Sigmoid colon (tissue), 7 donors: ENCODE measurements at places on chromosomes 5 and 9. TPM values are rescaled to one million over a fixed set of nuclear protein-coding genes. Genes with fewer than 3 reads are reported as not detected.

Gene DRD1
- total RNA-seq, result not detected

Gene RPP25L
- total RNA-seq, result 29.9 TPM

Gene MARVELD2
- 0.36 TPM for total RNA-seq

Gene NANS
- 26.0 TPM for total RNA-seq

Gene ADAMTS16
- total RNA-seq, result under 0.01 TPM

Gene HABP4
- total RNA-seq, result 20.4 TPM

Gene FLT4
- total RNA-seq, result 16.9 TPM

Gene PLCXD3
- 1.6 TPM for total RNA-seq

Gene ARHGEF28
- 6.4 TPM for total RNA-seq

Gene PIK3R1
- total RNA-seq, result 203 TPM

GRCh38 chr9:133003671-133004090 is 25.2 kb downstream of the GFI1B start:
- H3K4me1 ChIP-seq, result no peaks in the 10 kb centered on the region
- H3K27ac ChIP-seq, result no peak overlapping the region
- DNase-seq, result no peak
- no peaks in the 10 kb centered on the region for H3K36me3 ChIP-seq
- peaks cover 42% of the 10 kb centered on the region for H3K27me3 ChIP-seq

DNA sequence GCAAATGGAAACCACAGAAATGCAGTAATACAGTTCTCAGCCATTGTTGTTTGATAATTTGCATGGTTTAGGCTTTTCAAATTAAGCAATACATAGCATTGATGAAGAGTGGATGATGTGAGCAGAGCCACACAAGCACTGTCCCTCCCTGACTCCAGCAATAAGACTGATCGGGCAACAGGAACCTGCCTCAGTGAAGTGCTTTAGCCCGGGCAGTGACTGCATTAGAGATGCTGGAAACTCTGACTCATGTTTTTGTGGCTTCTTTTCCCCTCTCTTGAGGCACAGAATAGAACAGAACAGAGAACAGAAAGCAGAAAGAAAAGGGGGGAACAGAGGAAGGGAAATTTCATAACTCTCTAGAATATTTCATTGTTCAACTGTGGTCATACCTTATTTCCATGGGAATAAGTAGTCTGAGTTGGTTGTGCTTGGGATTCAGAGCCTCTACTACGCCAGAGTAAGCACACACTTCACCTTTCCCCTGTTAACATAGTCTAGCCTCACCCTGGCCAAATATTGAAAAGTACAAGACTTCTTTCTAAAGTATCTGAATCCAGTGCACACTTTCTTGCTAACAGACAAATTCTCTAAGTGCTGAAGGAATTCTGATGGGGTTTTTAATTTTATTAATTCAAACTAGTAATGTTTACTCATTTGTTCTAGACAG is 164.8 kb upstream of the VCAN start:
- H3K4me1 ChIP-seq, result no peaks in the 10 kb centered on the region
- no peaks in the 10 kb centered on the region for H3K36me3 ChIP-seq
- H3K4me3 ChIP-seq, result no peak overlapping the region
- H3K27ac ChIP-seq, result no peak overlapping the region
- peak; percentile 76 for DNase-seq

- no peak overlapping the region for H3K4me3 ChIP-seq
- no peaks in the 10 kb centered on the region for H3K36me3 ChIP-seq
- H3K27ac ChIP-seq, result peak overlapping the region; percentile 66
- peaks cover 67% of the 10 kb centered on the region for H3K4me1 ChIP-seq
- no peaks in the 10 kb centered on the region for H3K27me3 ChIP-seq
Measured at GRCh38 chr5:117433818-117434217, 859.2 kb upstream of the SEMA6A start.

DNA sequence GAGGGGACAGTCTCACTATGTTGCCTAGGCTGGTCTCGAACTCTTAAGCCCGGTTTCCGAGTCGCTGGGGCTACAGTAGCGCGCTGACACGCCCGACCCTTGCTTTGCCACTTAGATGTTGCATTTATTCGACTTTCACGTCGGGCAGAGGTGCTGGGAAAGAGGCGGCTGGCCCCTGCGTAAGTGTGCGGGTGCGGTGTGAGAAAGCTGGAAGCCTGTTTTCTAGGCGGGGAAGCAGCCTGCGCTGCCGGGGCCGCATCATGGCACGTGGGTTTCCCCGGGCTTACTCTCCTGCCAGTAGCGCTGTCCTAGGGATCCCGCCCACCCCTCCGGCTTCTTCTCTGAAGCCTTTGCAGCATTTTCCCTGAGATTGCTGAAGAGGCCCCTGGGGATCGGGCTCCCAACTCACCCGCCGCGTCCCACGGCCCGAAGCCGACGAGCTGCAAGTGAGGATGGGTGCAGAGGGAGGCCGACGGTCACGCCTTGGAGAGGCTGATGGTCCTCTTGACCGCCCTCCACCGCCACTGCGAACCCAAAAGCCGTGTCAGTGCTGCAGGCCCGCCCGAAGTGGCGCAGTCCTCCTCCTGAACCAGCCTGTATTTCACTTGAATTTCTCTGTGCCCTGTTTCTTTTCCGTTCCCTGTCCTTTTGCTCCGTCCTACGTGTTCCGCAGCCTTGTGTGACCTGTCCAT is 5.8 kb upstream of the TRIM41 start:
- H3K27ac ChIP-seq, result peak overlapping the region; percentile 67
- DNase-seq, result peak; percentile 80
- no peaks in the 10 kb centered on the region for H3K27me3 ChIP-seq
- H3K4me3 ChIP-seq, result peak overlapping the region; percentile 48
- no peaks in the 10 kb centered on the region for H3K36me3 ChIP-seq
- peaks cover 36% of the 10 kb centered on the region for H3K4me1 ChIP-seq

DNA sequence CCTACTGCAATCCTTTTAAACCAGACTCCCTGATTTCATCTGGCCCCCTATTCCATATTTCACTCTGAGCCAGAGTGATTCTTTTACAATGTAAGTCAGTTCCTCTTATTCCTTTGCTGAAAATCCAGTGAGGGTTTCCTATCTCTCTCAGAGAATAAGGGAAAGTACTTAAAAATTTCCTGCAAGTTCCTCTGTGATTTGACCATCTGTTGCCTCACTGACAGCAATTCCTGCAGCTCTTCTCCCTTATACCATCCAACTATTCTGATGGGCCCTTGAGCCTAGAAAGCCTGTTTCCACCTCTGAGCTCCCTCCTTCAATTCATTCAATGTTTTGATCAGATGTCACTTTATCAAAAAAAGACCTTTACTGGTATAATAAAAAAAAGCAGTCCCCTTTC is 317.1 kb upstream of the CCNH start:
- H3K36me3 ChIP-seq, result no peaks in the 10 kb centered on the region
- no peak for DNase-seq
- no peak overlapping the region for H3K27ac ChIP-seq

- no peak overlapping the region for H3K27ac ChIP-seq
- H3K4me1 ChIP-seq, result no peaks in the 10 kb centered on the region
- H3K27me3 ChIP-seq, result no peaks in the 10 kb centered on the region
Measured at GRCh38 chr9:16982780-16983310, 112.4 kb upstream of the BNC2 start.

GRCh38 chr9:113857875-113858274 is 18.2 kb upstream of the ZNF618 start:
- no peak overlapping the region for H3K4me3 ChIP-seq
- H3K27me3 ChIP-seq, result no peaks in the 10 kb centered on the region
- H3K4me1 ChIP-seq, result no peaks in the 10 kb centered on the region

DNA sequence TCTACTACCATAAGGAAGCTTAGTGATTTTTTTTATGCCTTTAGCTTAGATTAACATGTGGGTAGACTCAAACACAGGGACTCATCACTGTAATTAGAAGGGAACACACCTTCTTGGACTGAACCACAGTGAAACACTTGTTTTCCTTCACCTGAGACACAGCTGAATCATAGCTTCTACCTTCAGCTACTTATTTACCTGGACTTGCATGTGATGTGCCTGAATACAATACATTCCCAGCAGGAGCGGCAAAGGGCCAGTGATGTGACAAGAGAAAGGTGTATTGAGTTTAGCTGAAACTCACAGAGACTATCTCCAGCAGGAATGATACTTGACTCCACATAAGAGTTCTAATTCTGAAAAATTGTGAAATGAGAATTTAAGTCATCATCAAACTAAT is 37.8 kb downstream of the GRAMD2B start:
- DNase-seq, result no peak
- no peaks in the 10 kb centered on the region for H3K36me3 ChIP-seq
- H3K4me1 ChIP-seq, result peaks cover 14% of the 10 kb centered on the region
- H3K4me3 ChIP-seq, result no peak overlapping the region

- H3K27ac ChIP-seq, result no peak overlapping the region
- no peaks in the 10 kb centered on the region for H3K27me3 ChIP-seq
- H3K36me3 ChIP-seq, result no peaks in the 10 kb centered on the region
- DNase-seq, result no peak
- H3K4me1 ChIP-seq, result peaks cover 20% of the 10 kb centered on the region
Measured at GRCh38 chr9:100083448-100084127, 15.2 kb downstream of the ERP44 start.

DNA sequence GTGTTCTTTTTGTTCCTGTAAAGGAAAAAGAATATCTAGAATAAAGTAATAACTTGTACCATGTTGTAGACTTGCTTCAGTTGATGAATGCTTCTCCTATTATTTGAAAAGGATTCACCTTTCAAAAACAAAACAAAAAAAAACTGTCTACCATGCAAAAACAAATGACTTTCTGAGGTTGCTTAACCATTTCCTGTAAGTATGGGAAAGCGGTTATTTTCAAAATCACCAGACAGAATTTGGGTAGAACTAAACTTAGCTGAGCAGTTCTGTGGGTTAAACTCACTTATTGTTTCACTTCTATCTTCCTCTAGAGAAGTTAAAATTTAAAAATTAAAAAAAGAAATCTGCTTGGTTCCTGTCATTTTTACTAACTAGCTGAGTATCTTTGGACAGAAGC is 25.2 kb downstream of the LNPEP start:
- H3K36me3 ChIP-seq, result no peaks in the 10 kb centered on the region
- no peaks in the 10 kb centered on the region for H3K27me3 ChIP-seq
- H3K4me3 ChIP-seq, result no peak overlapping the region

- no peak overlapping the region for H3K4me3 ChIP-seq
- no peaks in the 10 kb centered on the region for H3K36me3 ChIP-seq
- H3K27me3 ChIP-seq, result no peaks in the 10 kb centered on the region
- H3K4me1 ChIP-seq, result no peaks in the 10 kb centered on the region
Measured at GRCh38 chr9:118578467-118578866, 790.8 kb downstream of the BRINP1 start.

DNA sequence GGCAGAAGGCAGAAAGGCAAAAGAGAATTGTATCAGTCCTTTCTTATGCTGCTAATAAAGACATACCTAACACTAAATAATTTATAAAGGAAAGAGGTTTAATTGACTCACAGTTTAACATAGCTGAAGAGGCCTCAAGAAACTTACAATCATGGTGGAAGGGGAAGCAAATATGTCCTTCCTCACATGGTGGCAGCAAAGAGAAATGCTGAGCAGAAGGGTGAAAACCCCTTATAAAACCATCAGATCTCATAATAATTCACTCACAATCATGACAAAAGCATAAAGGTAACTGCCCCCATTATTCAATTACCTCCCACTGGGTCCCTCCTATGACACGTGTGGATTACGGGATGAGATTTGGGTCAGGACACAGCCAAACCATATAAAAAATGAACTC is 312.5 kb upstream of the PTGER4 start:
- no peak overlapping the region for H3K4me3 ChIP-seq
- no peaks in the 10 kb centered on the region for H3K4me1 ChIP-seq
- H3K27ac ChIP-seq, result no peak overlapping the region
- DNase-seq, result no peak
- no peaks in the 10 kb centered on the region for H3K27me3 ChIP-seq

- no peak overlapping the region for H3K4me3 ChIP-seq
- H3K4me1 ChIP-seq, result peaks cover 12% of the 10 kb centered on the region
- H3K36me3 ChIP-seq, result no peaks in the 10 kb centered on the region
- peaks cover 3% of the 10 kb centered on the region for H3K27me3 ChIP-seq
- H3K27ac ChIP-seq, result no peak overlapping the region
Measured at GRCh38 chr5:73624888-73625287, 1.1 kb upstream of the ARHGEF28 start.

- DNase-seq, result no peak
- H3K27ac ChIP-seq, result no peak overlapping the region
- H3K36me3 ChIP-seq, result no peaks in the 10 kb centered on the region
- no peaks in the 10 kb centered on the region for H3K4me1 ChIP-seq
Measured at GRCh38 chr9:106326493-106326892, 536.5 kb upstream of the ZNF462 start.

GRCh38 chr5:36236801-36237200 is 4.9 kb downstream of the NADK2 start:
- H3K27ac ChIP-seq, result peak overlapping the region; percentile 99
- H3K4me3 ChIP-seq, result no peak overlapping the region
- H3K4me1 ChIP-seq, result no peaks in the 10 kb centered on the region
- H3K36me3 ChIP-seq, result no peaks in the 10 kb centered on the region
- H3K27me3 ChIP-seq, result no peaks in the 10 kb centered on the region
- DNase-seq, result no peak

DNA sequence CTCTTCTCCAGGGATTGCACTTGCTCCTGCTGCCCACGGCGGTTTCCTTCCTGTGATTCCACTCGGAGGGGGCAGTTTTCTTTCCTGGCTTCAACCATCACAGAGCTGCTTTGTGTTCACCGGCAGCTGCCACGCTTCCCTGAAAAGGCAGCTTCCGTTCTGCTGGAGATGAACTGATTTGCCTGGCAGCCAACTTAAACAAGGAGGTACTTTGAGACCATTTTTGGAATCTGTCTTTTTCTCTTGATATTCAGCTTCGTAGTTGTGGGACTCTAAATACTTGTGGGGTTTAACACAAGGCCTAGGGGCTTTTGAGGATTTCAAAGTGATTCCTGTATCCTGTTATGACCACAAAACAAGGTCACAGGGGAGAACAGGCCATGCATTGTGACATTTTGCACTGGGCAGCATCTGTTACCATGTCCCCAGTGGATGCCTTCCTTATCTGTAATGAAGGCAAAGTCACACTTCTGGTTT is 192.0 kb downstream of the MTRR start:
- H3K4me3 ChIP-seq, result no peak overlapping the region
- no peaks in the 10 kb centered on the region for H3K4me1 ChIP-seq
- no peaks in the 10 kb centered on the region for H3K36me3 ChIP-seq
- DNase-seq, result no peak
- no peaks in the 10 kb centered on the region for H3K27me3 ChIP-seq

GRCh38 chr5:154520861-154521453 is 42.9 kb upstream of the HAND1 start:
- no peaks in the 10 kb centered on the region for H3K27me3 ChIP-seq
- H3K4me1 ChIP-seq, result peaks cover 15% of the 10 kb centered on the region
- H3K4me3 ChIP-seq, result no peak overlapping the region
- DNase-seq, result no peak

DNA sequence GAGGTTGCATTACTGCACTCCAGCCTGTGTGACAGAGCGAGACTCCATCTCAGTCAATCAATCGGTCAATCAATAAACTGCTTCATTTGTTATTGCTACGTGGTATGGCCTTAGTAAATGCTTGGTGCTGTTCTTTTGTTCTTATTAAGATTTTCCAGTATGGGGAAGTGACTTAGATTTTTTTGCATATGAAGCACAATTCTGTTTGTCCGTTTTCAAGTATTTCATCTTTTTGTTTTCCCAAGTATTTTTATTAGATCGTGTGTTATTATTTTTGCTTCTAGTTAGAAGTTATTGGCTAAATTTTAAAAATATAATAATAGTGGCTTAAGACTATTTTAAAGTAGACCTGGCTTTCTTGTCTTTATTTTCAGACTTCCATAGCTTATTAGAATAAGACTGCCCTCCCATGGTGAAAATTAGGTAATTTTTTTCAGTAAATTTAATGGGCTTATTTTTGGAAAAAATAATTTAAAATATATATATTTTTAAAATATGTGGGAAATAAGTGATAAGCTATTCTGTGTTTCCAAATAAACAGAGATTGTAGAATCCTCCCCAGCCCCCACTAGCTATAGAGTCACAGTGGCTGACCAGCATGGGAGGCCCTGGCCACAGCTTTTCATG is 14.7 kb upstream of the OMD start:
- no peaks in the 10 kb centered on the region for H3K27me3 ChIP-seq
- H3K27ac ChIP-seq, result no peak overlapping the region
- H3K4me1 ChIP-seq, result no peaks in the 10 kb centered on the region
- no peak for DNase-seq
- no peak overlapping the region for H3K4me3 ChIP-seq
